ENCODE measurements at places on chromosomes 1 and 21.

- no peak for DNase-seq
Measured at GRCh38 chr1:96782856-96783255, 61.3 kb downstream of the PTBP2 start.

GRCh38 chr1:200704986-200705500 lies 33.6 kb upstream of the CAMSAP2 start:
- DNase-seq, result no peak

GRCh38 chr1:36805979-36806640 lies 228.2 kb downstream of the GRIK3 start:
- DNase-seq, result no peak

GRCh38 chr21:18155508-18156193 lies 89.0 kb upstream of the CHODL start:
- DNase-seq, result no peak

DNA sequence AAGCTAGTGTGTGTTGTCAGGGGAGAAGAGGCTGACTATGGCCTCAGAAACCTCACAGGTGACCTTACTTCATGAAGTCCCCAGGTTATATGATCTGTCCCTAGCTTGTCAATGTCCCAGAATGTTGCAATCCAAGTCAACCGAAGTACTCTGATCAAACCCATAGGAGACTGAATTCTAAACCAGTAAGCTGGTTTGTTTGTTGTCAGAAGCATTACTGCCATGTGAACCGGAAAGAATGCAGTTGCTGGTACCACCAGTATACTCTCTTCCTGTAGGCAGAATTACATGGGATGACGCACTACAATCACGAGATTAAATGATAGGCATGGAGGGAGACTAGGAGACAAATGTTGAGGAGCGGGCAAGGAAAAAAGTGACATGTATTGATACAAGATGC lies 26.1 kb upstream of the MAN1A2 start:
- DNase-seq, result no peak

DNA sequence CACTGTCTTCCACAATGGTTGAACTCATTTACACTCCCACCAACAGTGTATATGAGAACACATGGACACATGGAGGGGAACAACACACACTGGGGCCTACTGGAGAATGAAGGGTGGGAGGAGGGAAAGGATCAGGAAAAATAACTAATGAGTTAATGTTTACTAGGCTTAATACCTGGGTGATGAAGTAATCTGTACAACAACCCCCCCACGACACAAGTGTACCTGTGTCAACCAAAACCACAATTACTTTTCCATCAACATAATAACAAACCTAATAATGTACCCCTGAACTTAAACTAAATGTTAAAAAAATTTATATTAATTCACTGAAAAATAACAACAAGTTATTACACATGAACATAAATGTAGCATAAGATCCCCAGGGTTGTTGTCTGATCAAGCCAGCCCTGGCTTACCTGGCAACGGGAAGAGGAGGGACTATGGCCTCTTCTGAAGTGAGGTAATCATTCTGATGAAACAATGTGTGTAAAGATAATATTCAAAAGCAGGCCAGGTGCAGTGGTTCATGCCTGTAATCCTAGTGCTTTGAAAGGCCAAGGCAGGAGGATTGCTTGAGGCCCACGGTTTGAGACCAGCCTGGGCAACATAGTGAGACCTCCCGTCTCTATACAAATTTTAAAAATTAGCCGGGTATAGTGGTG lies 40.8 kb upstream of the HEATR1 start:
- DNase-seq, result no peak

- no peak for DNase-seq
Measured at GRCh38 chr1:12464045-12464461, 154.0 kb downstream of the DHRS3 start.

DNA sequence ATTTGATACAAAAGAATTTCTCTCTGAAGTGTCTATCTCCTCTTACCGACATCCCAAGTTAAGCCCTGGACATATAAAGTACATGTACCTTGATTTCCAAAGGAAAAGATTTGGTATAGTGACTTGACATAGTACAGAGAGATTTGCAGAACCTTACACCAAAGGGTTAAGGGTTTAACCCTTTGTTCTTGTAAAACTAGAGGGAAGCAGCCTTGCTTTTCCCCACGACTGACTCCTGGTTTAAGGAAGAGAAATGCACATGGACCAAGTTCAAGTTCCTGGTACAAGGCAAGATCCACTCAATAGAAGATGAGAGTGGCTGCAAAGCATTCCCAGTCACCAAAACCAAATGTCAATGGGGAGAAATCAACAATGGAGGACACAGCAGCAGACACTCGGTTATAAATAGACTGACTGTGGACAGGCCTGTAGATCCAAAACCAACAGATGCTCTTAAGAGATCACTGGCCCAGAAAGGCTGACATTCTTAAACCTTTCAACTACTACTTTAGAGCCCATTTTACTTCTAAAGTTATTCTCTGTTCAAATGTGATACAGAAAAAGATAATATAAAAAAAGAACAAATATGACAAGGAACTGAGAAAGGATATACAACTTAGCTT lies 69.4 kb downstream of the PUM1 start:
- DNase-seq, result no peak

DNA sequence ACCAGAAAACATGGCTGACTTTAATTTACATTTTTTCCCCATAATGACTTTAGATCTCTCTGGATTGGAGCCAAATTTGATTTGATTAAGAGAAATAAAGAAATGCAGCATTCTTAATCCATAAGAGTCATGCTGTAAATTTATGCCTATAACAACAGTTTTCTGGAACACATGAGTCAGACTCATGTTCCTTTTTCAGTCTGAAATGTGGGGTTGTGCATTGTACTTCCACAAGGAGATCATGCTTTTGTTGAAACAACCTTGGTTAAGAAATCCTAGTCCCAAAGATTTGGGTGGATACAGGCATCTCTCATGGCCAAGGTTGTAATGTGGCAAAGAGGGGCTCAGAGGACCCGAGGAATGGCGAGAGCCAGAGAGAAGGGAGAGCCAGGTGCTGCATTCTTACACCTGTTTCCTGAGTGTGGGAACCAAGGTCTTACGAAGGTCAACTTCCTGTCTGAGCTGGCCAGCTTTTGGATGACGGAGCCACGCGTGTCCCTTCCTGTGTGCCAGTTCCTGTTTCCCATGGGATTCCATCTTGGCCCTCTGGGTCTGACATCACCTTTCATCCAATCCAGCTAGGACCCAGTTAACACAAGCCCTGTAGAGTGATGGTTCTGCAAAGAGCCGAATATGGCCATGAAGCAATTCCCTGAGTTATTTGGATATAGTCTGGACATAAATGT lies 23.1 kb downstream of the CLDN14 start:
- DNase-seq, result no peak

DNA sequence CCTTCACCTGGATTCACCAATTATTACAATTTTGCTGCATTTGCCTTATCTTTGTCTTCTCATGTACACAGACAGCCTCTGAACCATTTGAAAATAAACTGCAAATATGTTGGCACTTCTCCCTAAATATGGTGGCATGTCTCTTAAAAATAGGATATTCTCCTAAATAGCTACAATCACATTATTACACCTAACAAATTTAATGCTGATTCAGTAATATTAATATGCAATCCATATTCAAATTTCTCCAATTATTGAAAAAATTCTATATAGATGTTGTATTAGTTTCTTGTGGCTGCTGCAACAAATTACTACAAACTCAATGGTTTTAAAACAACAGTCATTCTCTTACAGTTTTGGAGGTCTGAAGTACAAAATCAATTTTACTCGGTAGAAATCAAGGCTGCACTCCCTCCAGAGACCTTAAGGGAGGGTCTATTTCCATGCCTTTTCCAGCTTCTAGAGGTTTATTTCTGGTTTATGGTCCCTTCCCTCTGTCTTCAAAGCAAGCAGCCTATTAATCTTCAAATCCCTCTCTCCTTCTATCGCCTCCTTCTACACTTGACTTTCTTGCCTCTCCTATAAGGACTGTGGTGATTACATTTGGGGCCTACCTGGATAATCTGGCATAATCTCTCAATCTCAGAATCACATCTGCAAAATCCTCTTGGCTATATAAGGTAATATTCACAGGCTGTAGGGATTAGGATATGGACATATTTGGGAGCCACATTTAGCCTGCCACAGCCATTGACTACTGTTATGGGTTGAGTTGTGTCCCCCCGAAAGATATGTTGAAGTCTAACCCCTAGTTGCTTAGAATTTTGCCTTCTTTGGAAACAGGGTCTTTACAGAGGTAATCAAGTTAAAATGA lies 52.5 kb upstream of the BOLA1 start:
- no peak for DNase-seq

DNA sequence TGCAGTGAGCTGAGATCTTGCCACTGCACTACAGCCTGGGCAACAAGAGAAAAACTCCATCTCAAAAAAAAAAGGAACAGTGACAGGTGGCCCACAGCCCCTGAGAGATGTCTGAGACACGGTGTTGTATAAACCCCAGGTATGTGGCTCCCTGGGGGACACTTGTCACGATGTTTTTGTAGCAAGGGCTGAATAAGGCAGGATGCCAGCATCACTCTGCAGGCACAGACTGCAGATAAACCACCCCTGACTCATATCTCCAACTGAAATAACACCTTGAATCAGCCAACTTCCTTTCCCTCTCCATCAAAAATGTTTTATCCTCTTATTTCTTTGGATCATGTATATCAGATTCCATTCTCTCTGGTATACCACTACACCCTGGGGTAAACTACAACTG lies 52.5 kb downstream of the NMNAT2 start:
- no peak for DNase-seq

DNA sequence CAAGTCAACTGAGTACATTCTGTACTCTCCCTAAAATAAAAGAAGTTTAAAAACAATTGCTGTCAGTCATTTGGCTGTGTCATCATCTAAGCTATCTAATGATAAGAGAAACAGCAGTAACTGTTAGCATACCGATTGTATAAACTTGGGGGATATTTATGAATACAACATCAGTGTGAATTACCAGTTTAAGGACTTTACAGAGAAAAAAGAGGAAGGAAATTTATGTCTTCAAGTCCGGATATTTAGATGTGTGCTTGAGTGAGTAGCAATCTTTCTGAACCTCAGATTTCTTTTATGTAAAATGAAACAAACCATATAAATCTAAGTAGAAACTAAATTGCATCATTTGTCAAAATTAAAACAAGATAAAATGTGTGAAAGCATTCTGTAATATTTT lies 1557.0 kb downstream of the MRPL39 start:
- DNase-seq, result no peak

DNA sequence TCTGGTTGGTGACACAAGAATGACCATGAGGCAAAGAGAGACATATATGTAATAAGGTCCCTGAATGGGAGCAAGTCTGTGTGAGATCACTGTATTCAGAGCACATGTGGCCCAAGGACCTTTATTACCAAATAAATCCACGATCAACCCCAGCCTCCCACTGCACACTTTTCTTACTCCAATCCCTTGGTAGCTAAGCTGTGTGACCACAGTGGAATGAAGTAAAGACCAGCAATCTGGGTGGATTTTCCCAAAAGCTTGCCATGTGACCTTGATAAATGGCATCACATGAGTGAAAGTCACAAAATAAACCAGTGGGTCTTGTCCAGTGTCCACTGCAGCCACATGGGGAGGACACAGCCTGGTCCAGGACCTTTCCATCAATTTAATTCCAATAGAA lies 36.7 kb upstream of the TLR5 start:
- DNase-seq, result no peak

DNA sequence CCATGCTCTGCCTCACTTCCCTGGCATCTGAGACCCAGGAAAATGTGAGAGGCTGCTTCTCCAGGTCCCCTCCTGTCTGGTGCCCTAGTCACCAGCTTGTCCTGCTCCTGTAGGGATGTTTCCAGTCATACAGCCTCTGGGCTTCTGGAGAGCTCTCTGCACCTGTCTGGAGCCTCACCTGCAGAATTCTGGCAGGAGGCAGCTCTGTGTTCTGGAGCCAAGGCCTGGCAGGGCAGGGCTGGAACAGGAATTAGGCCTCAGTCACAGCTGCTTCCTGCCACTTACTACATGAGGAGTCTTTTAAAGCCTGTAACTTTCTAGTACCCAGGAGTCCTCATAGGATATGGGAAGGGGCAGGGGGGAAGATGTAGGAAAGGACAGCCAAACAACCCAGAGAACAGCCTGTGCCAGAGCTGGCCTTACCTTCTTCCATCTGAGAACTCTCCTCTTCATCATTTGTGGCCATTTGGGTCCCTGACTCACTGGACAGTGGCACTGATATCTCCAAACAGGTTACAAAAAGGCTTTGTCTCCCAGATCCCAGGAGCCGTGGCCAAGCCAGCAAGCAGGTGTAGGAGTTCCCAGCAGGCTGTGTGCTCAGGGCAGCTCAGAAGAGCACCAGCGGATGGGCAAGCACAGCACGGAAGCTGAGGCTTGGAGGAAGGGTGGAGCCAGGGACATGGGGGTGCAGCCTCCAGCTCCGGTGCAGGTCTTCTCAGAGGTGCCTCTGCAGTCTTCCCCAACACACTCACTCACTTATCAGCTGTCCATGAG lies 31.4 kb upstream of the ARTN start:
- peak; percentile 48 for DNase-seq

DNA sequence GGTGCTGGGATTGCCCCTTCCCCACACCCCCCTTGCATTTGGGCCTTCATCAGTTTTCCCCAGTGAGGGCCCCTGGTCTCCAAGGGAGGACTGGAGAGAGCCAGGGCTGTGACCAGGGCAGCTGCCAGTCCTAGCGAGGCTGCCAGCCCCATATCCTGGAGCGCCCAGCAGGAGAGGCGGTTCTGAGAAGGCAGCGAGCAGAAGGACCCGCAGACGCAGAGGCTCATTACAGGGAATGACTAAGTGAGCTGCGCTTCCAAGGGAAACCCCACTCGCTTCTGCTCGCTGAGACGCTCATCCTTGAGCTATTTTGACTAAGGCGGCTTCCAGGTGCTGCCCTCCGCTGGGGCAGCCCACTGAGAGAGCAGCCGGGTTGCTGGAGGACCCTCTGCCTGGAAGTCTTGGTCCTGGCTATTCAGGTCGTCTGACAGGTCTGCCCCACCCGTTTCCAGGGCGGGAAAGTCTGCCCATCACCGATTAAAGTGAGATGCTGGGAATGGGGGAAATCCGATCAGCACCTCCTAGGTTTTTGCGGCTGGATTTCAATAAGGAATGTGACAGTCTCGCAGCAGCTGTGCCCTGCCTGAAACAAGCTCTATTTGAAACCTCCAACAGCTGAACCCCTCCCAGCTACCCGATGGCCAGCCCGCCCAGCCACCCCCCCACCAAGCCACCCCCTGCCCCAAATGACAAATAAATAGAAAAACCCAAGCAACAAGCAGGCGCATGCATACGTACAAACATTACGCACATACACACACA lies 2.8 kb downstream of the KCNN3 start:
- no peak for DNase-seq

DNA sequence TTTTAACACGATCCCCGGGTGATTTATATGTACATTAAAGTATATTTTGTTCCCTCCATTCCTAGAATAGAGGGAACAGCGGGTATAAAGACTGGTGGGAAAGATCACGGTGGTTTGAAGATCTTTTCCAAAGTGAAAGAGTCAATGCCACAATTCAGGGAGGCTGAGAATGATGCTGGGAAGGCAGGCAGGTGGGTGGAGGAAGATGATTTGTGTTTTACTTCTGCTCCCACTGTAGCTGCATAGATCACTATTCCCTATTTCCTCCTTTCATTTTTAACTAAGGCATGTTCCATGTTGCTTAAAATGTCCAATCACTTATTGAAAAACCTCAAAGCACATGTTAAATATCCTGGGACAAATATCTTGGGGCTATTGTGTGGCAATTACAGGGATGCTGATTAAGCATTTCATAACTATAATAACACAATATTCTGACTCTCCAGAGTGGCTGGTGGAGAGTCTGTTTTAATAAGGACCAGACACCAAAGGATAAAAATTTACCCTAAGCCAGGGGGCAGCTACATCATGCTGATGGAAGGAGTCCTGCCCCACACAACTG lies 8.4 kb upstream of the LYST start:
- DNase-seq, result no peak

Measured in naive thymus-derived CD8-positive, alpha-beta T cell (primary cell).